ENCODE measurements at places on chromosomes 2 and 18.

DNA sequence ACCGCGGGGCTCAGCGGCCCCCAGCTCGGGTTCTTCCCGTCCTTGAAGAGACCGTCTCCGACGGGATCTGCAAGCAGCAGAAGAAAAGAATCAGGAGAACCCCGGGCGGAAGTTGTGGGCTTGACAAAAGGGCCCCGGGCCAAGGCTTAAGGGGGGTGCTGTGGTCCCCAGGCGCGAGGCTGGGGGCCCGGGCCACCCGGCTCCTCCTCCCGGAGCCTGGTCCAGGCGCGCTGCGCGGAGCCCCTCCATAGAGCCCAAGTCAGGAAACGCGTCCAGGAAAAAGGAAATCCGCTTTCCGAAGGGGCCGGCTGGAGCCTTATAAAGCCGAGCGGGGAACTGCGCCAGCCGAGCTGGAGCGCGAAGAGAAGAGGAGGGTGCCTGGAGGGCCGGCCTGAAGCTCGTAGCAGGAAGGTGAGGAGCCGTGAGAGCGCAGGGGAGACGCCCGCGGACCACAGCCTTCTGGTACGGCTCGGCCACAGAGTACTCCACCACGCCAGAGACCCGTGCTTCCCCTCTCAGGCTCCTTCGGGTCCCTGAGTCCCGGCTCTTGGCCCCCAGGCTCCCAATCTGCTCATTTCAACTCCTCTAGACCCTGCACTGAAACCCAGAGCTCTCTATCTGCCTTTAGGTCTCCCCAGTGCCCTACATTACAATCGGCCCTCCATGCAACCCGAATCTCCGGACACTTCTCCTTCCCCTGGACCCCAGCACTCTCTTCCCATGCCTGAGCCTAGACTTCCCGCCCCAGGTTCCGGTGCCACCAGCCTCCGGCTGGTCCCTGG, 554 bp downstream of the FEV start:
- no peak for DNase-seq

DNA sequence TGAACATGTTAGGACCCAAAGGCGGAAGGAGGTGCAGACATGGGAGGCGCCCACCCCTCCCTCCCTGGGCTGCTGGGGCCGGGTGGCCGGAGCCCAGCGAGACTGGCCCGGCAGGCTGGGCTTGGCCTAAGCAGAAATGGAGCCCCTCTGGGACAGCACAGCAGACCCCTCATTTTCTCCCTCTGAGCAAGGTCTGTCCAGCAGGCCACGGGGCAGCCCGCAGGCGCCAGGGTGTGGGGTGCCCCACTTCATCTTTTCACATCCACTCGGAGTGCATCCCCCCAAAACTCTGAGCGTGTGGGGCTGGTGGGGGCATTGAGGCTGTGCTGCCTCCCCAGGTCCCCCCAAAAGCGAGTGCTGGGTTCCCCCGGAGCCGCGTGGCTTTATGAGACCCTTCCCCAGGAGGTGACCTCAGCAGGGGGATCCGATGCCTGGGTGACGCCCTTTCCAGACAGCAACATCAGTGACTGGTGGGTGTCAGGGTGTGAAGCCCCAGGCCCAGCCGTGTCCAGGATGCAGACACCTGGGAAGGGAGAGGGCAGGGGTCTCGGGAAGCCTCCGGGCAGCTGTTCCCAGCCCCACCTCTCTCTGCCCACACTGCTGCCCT, 36.7 kb upstream of the GPC1 start:
- no peak for DNase-seq

GRCh38 chr2:164943289-164943688, 12.0 kb downstream of the SLC38A11 start:
- no peak for DNase-seq

GRCh38 chr2:16324544-16324937, 341.1 kb downstream of the CYRIA start:
- DNase-seq: no peak

DNA sequence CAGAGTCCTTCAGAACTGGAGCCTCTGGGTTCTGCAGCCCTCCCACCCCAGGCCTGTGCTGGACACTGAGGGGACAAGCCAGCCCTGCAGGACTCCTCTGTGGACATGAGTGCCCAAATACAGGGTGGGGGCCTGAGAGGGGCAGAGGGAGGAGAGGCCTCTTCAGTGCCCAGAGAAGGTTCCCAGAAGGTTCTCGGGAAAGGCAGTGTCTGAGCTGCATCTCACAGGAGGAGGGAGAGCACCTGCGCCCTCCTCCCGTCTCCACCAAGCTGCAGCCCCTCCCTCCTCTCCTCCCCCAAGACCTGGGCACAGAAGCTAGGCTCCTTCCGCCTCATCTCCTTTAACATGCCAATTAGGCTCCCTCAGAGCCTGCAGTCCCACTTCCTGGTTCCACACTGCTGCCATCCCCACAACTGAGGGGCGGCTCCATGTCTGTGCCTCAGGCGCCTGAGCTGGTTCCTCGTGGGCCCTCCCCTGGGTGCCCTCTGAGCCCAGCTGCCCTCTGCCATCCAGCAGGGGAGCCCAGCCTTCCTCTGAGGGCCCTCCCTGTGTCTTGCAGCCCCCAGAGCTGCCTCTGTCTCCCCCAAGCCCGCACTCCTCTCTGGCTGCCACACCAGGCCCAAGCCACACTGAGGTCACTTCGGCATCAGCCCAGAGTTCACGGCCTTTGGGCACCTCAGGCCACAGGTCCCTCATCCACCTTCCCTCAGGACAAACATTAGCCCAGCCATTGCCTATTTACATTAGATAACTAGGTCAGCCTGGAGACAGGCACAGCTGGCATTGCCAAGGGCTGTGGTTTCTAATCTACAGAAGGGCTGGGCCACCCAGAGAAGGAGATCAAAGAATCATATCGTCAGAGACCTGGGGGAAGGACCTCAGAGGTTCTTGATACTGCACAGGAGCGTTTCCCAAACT, 28.9 kb downstream of the KCNK3 start:
- no peak for DNase-seq

GRCh38 chr2:227153758-227154486, 10.1 kb downstream of the COL4A4 start:
- DNase-seq: no peak

DNA sequence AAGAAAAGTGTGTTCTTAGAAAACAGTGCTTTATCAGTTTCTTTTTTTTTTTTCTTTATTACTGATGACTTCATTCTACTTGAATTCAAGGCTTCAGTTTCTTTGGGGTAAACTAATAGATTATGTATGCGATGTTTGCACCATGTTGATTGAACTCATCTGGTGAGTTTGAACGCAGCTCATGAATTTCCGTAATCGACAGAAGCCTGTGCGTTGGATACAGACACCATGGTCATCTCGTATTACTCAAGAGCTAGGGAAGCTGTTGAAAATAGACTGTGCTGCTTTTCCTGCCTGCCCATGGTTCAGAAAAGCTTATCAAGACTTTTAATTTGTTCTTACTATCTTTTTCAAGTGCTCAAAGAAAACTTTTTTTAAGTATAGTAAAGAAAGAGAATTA, 185.5 kb upstream of the NRP2 start:
- DNase-seq: no peak

DNA sequence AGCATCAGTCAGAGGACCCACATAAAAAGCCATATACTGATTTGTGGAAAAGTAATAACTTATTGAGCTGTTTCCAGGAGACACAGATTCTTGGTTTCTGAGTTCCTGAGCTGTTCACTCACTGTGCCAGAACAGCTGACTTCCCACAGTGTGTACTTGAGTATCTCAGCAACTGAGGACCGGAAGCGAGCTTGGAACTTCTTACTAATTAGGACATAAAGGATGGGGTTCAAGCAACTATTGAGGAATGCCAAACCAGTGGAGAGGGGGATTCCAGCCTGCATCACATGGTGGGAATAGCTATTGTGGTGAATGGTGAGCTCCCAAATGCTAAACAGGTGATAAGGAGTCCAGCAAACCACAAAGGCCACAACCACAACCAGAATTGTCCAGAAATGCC, 16.4 kb downstream of the EEF1B2 start:
- DNase-seq: no peak

DNA sequence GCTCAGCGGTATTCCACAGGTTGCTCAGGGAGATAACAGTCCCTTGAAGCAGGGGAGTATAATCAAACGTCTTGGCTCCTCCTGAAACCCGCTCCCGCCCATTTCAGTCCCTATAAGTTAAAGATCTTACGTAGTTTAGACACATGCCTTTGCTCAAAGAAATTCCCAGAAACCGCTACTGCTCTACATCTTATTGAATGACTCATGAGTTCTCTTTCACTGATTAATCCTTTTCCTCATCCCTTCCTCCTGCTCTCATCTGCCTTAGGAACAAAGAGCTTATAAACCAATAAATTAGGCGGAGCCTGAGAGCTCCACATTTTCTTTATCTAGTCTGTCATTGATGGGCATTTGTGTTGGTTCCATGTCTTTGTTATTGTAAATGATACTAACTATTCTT, 4.2 kb upstream of the SERPINB4 start:
- DNase-seq: no peak

DNA sequence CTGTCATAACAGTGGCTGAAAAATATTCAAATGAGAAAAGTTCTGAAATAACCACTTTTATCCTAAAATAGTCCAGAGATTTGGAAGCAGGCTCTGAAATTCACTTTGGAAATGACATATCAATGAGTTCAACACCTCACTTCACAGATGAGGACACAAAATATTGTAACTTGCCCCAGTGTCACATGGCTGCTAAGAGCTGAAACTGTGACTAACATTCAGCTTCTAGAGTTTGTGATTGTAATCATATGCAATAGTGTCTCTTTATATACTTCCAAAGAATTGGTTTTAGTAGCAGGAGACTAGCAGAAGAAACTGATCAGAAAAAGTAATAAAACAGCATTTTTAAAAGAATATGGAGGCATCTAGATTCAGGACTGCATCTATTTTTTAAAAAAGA, 52.1 kb downstream of the SFT2D3 start:
- no peak for DNase-seq

- no peak for DNase-seq
Measured at GRCh38 chr18:68152770-68153169, 562.1 kb downstream of the TMX3 start.

DNA sequence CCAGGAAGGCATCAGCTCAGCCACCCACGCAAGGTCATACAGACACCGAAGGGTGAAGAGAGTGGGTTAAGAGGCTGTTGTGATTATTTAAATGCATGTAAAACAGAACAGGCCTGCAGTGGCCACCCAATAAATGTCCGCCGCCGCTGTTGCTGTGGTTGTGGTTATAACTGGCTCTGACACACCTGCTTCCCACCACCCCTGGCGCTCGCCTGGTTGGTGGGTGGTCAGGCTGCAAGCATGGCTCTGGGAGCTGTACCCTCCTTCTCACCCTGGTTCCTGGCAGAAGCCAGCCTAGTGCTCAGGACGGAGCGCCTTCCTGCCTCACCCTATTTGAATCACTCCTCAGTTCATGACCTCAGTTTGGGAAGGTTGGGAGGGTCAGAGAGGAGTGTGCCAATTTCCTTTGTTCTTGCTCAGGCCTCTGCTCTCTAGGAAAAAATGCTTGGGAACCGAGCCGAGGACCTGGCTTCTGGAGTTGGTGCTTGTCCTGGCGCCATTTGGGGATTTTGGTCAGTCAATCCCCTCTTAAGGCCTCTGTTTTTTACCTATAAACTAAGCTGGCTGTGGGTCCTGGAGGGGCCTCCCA, 5.3 kb upstream of the CRYBA2 start:
- no peak for DNase-seq

- no peak for DNase-seq
Measured at GRCh38 chr18:48632676-48633257, 93.9 kb downstream of the CTIF start.

- DNase-seq: no peak
Measured at GRCh38 chr2:163417596-163418337, 318.0 kb downstream of the FIGN start.

DNA sequence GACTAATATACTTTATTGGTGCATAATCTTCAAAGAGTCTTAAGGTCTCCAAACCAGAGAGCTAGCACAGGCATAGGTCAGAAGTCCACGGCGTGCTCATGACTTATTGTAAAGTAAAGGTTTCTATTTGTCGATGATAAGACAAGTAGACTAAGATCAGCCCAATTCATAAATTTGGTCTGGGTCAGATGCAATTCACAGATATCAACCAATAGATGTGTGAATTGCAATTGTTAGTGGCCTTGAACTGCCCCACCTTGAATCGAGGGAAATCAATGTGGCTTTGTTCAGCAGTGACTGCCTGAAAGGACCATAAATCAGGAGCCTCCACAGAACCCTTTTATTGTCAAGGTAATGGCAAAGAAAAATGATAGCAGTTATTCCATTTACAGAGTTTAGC, 39.1 kb upstream of the CPS1 start:
- no peak for DNase-seq

GRCh38 chr2:233481368-233482142, 85.0 kb downstream of the USP40 start:
- DNase-seq: no peak

- DNase-seq: peak; percentile 1
Measured at GRCh38 chr2:3001615-3002560, 375.7 kb downstream of the EIPR1 start.

DNA sequence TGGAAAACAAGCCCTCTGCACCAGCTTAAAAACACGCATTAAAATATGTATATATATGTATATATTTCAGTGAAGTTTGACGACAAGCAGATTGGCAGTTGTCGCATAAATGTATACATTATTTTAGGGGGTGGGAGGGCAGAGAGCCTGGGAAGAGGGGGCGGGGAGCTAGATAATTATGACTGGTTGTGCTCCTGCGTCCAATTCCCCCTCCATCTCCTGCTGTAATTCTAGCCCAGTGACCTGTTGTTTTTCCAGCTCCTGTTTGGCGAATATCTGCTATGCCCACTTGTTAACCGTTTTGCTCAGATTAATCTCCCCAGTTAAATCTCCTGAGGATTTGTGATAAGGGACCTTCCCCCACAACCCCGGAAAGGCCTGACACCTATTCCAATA, 656 bp downstream of the UNC80 start:
- DNase-seq: no peak

DNA sequence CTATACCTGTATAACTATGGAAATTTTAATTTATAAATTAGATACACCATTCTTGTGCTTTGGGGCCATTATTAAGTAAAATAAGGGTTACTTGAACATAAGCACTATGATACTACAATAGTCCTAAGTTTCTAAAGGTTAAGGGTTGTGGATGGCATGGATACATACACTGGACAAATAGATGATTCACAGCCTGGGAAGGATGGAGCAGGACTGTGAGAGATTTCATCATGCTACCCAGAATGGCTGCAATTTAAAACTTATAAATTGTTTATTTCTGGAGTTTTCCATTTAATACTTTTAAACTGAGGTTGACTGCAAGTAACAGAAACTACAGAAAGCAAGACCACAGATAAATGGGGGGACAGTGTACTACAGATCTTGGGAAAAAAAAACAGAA, 295.8 kb upstream of the ZNF804A start:
- no peak for DNase-seq

DNA sequence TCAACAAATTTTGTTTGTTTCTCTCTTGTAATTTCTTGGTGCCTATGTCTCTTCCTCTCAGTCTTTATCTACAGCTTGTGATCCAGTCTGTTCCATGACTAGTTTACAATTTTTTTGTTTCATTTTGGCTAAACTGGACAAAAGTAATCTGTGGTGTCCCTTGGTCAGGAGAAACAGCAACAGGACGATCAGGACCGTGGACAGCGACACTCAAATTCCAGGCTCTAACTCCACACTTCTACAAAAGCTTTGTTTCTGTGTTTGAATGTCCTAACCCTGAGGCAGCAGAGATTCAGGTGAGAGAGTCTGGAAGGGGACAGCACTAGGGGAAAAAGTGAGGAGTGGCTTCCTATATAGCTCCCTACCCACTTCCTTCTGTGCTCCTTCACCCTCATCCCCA, 593.3 kb upstream of the FANCL start:
- DNase-seq: no peak
